Amniotic stem cell (primary cell): ENCODE measurements at places on chromosomes 4 and X.

GRCh38 chrX:110146521-110146920, 143.6 kb downstream of the TMEM164 start:
- DNase-seq, result peak; percentile 1

GRCh38 chr4:156901871-156902270, 69.7 kb downstream of the PDGFC start:
- DNase-seq, result no peak

GRCh38 chrX:154654925-154655324, 1.5 kb upstream of the CTAG2 start:
- DNase-seq, result no peak

DNA sequence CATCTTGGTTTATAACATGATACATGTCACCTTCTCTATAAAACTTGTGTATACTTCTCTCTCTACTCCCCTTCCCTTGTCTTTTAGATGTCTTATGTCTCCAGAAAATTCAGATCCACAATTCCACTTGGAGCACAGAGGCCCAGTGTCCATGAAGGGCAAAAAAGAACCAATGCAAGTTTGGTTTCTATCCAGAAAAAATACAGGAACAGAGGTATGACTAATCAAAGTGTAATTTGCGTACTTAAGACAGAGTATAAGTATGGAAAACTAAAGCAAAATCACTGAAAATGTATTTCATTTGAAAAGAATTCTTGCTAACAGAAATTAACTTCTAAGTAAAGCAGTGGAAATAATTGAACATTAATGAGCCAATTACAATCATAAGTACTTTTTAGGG, 46.2 kb downstream of the GUCY1B1 start:
- no peak for DNase-seq

DNA sequence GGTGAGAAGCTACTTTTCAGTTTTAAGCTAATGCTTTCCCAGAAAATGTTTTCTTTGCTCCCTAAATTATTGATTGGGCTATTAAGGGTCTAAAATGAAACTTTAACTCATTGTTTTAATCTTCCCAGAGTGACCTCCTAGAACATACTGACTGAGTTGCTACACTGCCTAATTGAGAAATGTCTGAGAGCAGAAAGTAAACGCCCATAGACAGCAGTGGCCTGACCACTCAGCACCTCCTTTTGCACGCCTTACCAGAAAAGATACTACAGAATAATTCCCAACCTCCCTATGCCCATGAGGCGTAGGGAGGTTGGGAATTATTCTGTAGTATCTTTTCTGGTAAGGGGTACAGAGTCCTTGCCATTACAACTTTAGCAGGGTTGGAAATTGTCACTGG, 381.8 kb upstream of the LCORL start:
- DNase-seq, result no peak

GRCh38 chr4:53943345-53944085, 120.9 kb downstream of the CHIC2 start:
- peak; percentile 5 for DNase-seq

GRCh38 chr4:120331486-120332370, 265.1 kb upstream of the MAD2L1 start:
- DNase-seq, result no peak

- no peak for DNase-seq
Observed at GRCh38 chrX:134716620-134717012, 58.3 kb upstream of the PLAC1 start.

- no peak for DNase-seq
Observed at GRCh38 chr4:84967243-84967690, 777 bp upstream of the WDFY3 start.

DNA sequence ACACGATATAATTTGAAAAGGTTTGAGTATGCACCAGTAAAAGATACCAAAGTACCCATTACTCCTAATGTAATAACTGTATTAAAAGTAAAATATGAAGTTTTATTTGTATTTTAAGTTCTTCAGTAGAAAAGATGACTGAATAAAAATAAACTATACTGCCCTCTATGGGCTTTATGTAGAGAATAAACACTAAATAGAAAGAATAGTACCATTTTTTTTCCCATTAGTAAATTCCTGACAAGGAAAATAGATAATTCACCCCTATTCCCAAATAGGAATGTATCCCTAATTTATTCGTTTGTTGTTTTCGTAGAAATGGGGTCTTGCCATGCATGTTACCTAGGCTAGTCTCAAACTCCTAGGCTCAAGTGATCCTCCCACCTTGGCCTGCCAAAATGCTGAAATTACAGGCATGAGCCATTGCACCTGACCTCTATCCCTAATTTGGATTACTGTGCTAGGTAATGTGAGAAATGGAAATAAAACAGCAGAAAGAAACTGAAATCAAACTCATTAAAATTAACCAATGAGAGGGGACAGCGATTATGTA, 73.6 kb upstream of the COX18 start:
- no peak for DNase-seq

GRCh38 chr4:155582971-155583437, 83.6 kb upstream of the GUCY1A1 start:
- no peak for DNase-seq

DNA sequence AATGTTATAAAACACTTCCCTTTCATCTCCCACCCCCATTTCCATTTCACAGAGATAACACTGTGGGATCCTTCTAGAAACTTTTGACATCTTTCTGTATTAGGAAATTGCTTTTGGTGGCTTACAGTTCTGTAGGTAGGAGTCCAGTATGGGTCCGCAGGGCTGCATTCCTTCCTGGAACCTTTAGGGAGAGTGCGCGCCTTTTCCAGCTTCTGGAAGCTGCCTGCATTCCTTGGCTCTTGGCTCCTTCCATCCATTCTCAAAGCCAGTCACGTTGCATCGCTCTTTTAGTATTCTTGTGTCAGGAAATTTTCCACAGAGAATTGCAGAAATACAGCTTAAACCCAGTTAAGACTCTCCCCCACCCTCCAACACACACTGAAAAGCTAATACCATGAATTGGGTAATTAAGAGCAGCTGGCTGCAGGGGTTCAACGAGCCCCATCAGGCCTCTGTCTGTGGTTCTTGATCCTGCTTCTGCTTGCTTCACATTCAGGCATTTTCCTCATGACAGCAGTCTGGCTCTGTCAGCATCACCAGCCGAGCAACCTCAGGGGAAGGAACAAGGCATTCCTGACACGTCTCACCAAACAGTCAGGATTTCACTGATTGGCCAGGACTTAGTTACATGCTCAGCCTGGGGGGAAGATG, 48.8 kb downstream of the SEPTIN11 start:
- no peak for DNase-seq

DNA sequence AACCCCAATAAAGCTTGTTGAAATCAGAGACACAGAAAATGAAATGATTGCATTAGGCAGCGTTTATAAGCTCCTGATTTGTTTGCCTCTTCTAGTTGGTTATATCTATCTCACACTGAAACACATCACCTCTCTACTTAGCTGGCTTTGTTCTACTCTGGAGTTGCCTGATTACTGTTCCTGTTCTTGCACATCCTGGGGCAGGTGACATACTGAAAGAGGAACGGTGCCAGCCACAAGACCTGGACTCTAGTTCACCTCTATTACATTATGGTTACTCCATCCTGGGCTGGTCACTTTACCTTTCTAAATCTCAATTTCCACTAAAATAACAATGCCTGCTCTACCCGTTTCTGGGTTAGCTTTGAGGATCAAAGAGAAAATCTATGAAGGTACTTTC, 47.9 kb downstream of the TRIM2 start:
- DNase-seq, result no peak

- no peak for DNase-seq
Observed at GRCh38 chr4:28479666-28480065, 1619.0 kb downstream of the STIM2 start.

GRCh38 chr4:108662629-108663028, 12.2 kb downstream of the OSTC start:
- DNase-seq, result no peak

DNA sequence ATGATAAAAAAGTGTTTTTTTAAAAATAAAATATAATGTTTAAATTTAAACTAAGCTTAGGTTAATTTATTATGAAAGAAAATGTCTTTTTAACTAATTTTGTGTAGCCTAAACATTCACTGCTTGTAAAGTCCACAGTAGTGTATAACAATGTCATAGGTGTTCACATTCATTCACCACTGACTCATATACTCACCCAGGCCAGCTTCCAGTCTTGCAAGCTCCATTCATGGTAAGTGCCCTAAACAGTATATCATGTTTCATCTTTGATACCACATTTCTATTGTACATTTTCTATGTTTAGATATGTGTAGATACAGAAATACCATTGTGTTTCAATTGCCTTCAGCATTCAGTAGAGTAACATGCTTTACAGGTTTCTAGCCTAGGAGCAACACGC, 530.3 kb downstream of the EPHA5 start:
- no peak for DNase-seq

- DNase-seq, result no peak
Observed at GRCh38 chr4:79820427-79820826, 252.6 kb downstream of the ANTXR2 start.

- no peak for DNase-seq
Observed at GRCh38 chr4:77124576-77124975, 32.4 kb upstream of the CCNG2 start.

DNA sequence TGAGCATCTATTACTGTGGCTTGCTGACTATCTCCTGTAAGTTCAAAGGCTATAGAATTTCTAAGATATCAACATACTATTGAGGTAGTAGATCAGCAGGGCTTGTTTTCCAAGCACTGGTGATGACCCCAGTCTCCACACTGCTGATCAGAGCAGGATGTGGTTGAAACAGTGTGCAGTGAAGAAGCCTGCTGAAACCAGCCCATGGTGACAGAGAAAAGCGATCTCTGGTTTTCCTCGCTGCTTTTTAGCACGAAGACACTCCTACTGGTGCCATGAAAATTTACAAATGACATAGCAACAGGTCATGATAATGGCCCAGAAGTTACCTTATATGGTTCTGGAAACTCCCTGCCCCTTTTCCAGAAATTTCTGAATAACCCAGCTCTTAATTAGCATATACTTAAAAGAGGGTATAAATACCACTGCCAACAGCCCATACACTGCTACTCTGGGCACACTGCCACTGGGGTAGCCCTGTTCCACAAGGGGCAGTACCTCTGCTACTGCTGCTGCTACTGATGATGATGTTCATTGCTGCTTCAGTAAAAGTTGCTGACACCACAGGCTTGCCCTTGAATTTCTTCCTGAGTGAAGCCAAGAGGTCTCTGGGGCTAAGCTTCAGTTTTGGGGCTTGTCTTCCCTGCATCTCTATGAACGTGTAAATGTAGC, 1689.5 kb upstream of the PCDH10 start:
- DNase-seq, result no peak

DNA sequence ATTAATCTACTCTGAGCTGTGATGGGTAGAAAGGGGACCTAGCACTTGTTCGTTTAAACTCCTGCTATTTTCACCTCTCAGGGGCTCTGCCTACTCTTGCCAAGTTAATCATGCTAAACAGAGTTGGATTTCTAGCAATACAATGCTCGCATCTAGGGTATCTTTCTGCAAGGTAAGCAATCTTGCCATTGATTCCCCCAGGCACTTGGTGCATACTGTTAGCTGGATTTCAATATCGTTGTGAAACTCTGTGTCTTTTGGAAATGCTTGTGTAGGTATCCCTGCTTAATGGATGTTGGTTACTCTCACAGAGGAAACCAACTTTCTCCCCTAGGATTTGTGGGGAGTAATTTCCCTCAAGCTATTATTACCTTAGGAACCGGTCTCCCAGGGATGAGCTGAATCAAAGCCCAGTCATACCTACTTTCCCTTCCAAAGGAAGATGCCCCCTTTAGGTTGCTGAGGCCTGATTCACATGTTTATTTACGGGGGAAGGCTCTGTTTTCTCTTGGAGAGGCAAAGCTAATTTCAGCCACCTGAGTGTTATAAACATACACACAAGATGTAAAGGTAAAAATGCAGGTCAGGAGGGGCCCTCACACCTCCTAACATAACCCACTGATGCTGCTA, 366.8 kb downstream of the FBXW7 start:
- DNase-seq, result no peak

DNA sequence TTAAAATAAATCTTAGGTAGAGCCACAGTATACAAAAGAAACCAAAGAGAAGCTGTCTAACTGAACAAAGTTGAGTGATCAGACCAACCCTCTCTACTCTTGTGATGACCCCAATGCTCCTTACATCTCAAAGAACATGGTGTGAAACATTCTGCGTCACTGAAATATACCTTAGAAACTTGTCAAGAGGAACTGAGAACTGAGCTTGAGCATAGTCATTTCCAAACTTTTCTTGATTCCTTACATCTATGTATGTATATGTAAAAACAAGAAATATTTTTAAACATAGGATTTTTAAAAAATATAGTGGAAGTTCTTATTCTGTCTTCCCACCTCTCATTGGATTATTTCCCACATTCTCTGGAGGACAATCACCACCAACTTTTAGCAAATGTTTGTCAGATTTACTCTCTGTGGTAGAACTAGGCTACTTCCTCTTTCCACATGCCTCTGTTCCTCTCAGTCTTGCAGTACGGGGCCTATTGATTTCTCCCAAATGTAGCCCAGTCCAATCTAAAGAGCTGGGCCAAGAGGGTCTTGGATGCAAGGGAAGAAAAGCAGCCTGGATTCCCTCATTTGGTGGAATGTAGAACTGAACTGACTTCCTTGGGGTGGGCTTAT, 98.2 kb upstream of the HHIP start:
- no peak for DNase-seq

GRCh38 chrX:9902656-9903055, 64.5 kb upstream of the CLDN34 start:
- DNase-seq, result no peak

- no peak for DNase-seq
Observed at GRCh38 chrX:12962041-12962504, 12.8 kb upstream of the TMSB4X start.

DNA sequence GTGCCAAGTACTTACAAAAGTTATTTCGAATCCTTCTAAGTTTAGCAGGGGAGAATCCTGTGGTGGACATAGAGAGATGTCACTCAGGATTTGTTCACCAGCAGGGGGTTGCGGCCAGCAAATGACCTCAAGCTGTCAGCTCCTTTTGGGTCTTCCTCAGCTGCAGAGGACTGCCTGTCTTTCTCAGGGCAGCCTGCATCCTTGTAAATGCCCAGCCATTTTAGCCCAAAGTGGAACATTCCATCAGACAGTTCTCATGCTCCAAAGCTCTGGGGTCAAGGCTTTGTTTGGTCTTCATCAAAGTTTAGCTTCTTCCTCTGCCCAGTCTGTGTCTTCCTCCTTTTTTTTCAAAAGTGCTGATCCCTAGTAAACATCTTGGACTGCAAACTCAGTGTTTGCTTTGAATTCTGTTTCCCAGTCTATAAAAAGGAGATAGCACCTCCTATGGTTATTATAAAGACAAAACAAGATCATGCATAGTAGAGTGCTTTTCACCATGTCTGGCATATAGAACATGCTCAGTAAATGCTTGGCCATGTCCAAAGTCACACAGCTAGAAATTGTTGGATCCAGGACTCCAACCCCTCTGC, 156.4 kb upstream of the GATB start:
- no peak for DNase-seq

GRCh38 chrX:53442322-53442631, 8.1 kb upstream of the HSD17B10 start:
- no peak for DNase-seq

DNA sequence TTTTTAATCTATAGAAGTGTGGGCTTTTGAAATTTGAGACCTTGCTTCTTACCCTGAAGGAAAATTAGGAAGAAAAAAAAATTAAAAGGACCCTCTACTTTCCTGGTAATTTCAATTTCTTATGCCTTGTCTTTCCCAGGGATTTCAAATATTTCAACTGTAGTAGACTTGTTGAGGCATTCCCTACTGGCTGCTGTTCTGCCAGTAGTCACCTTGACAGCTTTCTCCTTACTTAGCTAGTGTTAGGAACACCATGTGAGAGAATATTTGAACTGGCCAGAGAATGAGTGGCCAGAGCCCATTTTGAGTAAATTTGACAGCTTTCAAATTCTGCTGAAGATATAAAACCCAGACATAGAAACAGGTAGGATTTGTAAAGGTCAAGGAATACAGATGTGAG, 24.0 kb upstream of the GBA3 start:
- DNase-seq, result no peak
